Ascending aorta (tissue), 2 donors: ENCODE measurements at places on chromosomes 5 and 9.

GRCh38 chr5:119795768-119796167 lies 166.4 kb downstream of the FAM170A start:
- DNase-seq, result no peak

- DNase-seq, result no peak
Observed at GRCh38 chr5:127812570-127812969, 109.4 kb downstream of the CCDC192 start.

GRCh38 chr9:98326459-98327248 lies 71.2 kb upstream of the TBC1D2 start:
- no peak for DNase-seq

- no peak for DNase-seq
Observed at GRCh38 chr5:53488195-53488722, 7.8 kb downstream of the FST start.

GRCh38 chr5:135069895-135070657 lies 36.0 kb upstream of the PITX1 start:
- DNase-seq, result no peak

DNA sequence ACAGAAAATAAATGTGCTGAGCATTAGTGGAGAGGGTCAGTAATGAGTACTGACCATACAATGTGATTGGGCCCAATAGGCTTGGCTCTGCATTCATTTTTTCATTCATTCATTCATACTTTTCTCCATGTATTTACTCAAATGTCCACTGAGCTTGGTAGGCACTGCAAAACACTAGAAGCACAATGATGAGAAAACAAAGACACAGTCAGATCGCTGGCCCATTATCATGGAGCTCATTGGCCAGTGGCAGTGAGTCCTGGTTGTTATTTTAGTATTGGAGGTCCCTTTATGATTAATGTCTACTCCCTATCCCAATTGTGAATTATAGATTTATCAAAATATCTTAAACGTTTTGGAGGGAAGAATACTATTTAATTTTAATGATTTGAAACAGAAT lies 1079.7 kb upstream of the DMAC1 start:
- DNase-seq, result no peak

- no peak for DNase-seq
Observed at GRCh38 chr5:110103081-110103480, 413.4 kb downstream of the MAN2A1 start.

GRCh38 chr5:1648806-1649205 lies 125.0 kb upstream of the LPCAT1 start:
- no peak for DNase-seq

- DNase-seq, result no peak
Observed at GRCh38 chr5:156534906-156535485, 208.0 kb downstream of the SGCD start.

- no peak for DNase-seq
Observed at GRCh38 chr5:111070272-111071134, 1.0 kb upstream of the TSLP start.

- no peak for DNase-seq
Observed at GRCh38 chr9:132998831-132999635, 20.5 kb downstream of the GFI1B start.

GRCh38 chr5:126982926-126983873 lies 47.2 kb downstream of the MARCHF3 start:
- DNase-seq, result no peak

DNA sequence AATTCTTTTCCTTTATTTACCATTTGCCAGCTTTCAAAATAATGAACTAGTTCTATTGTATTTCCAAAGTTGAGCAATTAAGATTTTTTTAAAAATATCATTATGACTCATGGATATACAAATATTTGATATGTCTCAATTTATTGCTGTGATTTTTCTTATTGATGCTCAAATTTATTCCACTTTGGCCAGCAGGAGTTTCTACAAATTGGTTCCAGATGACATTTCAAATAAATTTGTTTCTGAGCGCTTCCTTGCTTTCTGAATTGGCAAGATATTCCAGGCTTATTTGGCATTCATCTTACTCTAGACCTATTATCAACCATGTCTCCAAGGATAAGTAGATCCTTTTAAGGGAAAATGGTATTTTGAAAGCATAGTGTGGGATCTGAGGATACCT lies 58.5 kb upstream of the TJP2 start:
- DNase-seq, result no peak

GRCh38 chr5:57036761-57037160 lies 84.8 kb upstream of the MIER3 start:
- no peak for DNase-seq

GRCh38 chr5:174229514-174230370 lies 184.2 kb downstream of the NSG2 start:
- no peak for DNase-seq

DNA sequence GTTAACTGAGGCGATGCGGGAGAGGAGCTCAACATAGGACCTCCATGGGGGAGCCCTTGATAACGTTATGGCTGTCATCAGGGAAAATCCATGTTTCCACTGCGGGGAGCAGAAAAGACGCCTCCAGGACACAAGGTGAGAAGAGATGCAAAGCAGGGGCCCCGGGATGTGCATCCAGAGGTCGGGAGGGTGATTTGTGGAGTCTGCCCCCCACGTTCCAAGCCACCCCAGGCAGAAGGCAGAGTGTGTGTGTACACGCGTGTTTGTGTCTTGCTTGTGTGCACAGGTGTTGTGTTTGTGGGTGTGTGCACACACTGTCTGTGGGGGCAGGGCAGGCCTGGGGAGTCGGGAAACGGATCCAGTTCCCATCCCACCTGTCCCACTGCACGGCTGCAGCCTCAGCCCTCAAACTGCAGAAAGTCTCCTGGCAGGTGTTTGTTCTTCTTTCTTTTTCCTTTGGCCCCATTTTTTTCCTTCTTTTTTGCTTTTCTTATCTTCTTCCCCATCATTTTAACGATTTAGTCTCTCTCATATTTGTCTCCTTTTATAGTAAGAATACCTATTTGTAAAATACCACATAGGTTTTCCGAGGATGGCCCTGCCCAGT lies 17.4 kb upstream of the PLEKHG4B start:
- DNase-seq, result no peak

DNA sequence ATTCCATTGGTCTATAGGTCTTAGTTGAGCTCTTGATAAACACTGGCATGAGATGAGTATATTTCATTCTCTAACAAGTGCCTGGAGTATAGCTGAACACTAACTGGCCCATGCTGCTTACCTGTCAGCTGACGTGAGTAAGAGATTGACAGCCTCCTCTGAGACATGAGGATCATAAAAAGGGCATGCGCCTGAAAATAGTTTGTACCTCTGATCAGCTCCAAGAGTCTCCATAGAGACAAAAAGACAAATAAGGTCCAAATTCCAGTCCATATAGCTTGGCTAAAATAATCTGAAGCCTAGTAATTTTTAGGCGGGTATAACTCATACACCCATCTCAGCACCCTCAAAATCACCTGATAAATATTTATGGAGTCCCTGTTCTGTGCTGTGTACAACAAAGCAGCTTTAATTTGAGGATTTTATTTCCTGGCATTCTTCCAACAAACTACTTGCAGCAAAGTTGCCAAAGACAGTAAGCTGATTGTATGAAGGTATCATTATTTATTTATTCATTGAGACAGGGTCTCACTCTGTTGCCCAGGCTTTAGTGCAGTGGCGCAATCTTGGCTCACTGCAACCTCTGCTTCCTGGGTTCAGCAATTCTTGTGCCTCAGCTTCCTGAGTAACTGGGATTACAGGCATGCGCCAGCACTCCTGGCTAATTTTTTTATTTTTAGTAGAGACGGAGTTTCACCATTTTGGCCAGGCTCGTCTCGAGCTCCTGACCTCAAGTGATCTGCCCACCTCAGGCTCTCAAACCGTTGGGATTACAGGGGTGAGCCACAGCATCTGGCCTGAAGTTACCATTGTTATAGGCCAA lies 16.2 kb upstream of the FSD1L start:
- no peak for DNase-seq

DNA sequence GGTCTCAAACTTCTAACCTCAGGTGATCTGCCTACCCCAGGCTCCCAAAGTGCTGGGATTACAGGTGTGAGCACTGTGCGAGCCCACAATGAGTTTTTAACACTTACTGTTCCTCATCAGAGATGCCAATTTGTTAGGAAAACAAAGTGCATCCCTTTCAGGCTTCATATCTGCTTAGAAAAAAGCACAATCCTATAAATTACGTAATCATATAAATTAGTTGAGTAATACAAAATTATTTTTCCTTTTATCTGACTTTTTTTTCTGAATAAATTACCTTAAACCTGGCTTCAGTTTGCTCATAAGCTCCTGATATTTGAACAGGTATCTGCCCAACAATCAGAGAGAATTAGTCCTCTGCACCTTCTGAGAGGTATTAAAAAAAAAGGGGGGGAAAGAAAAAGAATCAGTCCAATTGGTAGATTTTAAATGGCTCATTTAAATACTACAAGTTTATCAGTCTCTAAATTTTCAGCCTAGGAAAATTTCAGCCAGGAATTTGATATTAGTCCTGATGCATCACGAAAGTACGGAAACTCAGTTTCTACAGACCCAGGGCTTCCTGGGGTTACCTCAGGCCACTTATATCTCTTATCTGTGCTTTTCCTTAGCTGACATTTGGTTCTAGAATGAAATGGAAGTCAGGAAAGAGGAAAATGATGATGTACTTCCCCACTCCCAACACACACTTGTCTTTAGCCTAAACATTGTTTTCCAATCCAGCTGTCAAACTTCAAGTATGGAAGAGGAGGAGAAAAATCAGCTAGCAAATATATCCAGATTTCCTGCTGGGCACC lies 26.8 kb downstream of the ITGA1 start:
- no peak for DNase-seq

- peak; percentile 31 for DNase-seq
Observed at GRCh38 chr5:173324115-173325001, 3.9 kb downstream of the STC2 start.

- no peak for DNase-seq
Observed at GRCh38 chr9:77616191-77616590, 31.9 kb downstream of the GNA14 start.
